Mesothelial cell of epicardium (in vitro differentiated cells): ENCODE measurements at places on chromosomes 4 and X. TPM values are rescaled to one million over a fixed set of nuclear protein-coding genes. Genes with fewer than 3 reads are reported as not detected.

DNA sequence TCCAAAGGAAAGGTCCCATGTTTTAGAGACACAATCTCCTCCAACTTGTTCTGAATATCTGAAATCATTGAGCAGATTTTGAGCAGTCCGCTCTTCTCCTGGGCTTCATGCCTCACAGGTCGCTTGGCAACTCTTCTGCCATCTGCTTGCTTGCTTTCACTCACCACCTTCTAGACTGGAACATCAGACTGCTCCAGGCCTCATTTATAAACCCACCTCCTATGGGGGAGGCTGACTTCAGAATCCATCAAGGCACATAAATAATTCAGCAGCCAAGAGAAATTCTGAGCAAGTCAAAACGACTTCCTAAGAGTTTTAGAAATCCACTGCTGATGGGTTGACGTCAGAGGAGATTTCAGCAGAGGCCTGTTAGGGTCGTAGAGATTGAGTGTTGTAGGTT lies 64.1 kb downstream of the FAM184B start:
- no peaks in the 10 kb centered on the region for H3K36me3 ChIP-seq
- H3K27ac ChIP-seq: no peak overlapping the region
- no peak for DNase-seq
- no peak overlapping the region for H3K4me3 ChIP-seq

- H3K27ac ChIP-seq: no peak overlapping the region
- H3K4me3 ChIP-seq: no peak overlapping the region
- no peaks in the 10 kb centered on the region for H3K36me3 ChIP-seq
- DNase-seq: no peak
Observed at GRCh38 chr4:140066031-140066930, 87.7 kb downstream of the MAML3 start.

Gene F9
- not detected in 3 replicates for total RNA-seq

Gene BCORL1
- total RNA-seq: 27.7 to 28.9 TPM (median 28.0 TPM) in 3 replicates
